ENCODE measurements at places on chromosomes 11 and 22.

- no peak for DNase-seq
Observed at GRCh38 chr22:23754980-23755636, 883 bp upstream of the VPREB3 start.

GRCh38 chr11:69705351-69705811, 1.6 kb upstream of the FGF19 start:
- DNase-seq = no peak

DNA sequence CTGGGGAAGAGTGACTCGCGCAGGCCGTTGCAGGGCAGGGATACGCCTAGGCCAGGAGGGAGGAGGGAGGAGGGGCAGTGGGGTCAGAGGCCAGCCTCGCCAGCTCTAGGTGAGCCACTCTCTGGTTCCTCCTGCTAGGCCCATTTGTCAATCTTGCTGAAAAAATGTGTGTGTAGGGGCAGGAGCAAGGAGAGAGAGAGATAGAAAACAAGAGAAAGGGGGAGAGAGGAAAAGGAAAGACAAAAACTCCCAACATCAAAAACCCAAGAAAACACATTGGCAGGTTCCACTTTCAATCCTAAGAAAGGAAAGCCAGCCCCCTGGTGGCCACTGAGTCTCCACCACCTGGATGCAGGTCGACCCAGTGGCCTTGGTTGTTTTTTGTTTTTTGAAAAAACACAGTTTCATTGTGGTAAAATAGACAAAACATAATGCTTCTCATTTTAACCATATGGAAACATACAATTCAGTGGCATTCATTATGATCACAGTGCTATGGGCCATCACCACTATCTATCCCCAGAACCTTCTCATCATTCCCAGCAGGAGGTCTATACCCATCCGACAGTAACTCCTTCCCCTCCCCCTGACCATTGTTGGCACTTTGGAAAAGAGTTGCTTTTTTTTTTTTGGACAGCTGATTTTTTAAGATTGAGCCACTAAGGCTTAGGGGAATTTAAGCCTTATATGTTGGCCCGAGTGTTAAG, 10.9 kb downstream of the OMP start:
- no peak for DNase-seq

DNA sequence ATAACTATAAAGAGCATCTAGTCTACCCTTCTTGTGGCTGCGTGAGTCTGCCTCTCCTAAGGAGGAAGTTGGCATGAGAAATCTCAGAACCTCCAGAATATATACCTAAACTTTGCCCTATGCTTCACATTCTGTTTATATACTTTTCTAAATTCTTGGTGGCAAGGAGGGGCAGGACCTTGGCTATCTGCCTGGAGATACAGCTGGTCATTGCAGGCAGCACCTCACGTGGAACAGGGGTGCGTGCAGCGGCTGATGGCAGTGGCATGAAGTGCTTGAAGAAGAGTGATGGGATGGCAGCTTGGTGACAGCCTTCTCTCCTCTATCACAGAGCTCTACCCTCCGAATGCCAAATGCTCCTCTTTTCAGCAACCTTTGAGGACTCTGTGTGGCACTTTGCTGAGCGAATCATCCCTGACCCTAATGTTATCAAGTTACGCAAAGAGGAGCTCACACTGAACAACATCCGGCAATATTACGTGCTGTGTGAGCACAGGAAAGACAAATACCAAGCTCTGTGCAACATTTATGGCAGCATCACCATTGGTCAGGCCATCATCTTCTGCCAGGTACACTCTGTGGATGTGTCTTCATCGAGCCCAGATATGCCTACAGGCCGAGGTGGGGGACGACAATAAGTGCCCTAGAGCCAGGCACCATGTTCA, 12.5 kb downstream of the DDX25 start:
- no peak for DNase-seq

DNA sequence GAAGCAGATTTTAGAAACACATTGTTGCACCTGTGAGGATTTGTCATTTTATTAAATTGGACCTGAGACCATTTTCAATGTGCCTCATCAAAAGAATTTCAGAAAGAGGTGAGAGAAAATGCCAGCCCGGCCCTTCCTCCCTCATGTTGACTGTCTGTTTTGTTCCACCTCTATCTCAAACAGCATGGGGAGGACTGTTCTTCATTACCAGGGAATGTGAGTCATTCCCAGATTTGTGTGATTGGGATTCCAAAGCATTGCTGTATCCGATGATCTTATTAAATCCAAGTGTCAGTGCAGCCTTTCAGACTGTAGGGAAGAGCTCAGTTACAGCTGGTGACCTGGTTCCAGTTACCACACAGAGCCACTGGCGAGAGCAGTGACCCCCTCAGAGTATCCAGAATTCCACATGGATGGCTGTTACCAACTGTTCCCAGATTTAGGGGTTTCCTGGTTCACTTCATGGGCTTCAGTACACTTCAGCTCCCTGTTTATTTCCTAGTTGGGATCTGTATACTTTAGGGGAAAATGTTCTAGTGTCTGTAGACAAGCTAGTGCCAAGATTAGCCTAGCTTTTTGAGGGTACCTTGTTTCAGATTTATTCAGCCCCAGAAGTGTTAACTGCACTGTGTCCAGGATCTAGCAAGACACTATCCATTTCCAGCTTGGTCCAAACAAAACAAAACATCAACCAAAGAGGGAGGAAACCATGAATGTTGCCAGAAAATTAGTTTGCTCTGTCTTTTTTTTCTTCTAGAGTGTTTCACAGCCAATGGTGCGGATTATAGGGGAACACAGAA, 20.9 kb downstream of the KREMEN1 start:
- DNase-seq = no peak

DNA sequence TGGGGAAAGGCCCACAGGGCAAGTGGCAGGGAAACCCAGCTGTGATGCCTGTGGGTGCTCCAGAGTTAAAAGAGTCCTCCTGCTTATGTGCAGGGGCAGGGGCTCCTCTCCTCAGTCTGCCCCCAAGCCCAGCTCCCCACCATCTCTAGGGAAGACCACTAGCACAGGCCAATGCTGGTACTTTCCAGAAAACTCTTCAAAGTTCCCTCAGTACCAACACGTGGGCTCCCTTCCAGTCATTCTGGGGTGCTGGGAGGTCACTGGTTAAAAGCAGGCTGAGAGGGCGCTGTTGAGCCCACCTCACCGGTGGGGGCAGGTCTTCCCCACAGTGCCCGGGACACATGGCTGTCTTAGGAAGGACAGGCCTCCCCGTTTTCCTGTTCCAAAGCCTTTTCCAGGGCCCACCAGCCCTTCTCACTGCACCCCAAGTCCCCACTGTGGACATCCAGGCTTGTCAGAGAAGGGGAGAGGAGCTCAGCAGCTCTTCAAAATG, 154.6 kb downstream of the TRIM29 start:
- DNase-seq = no peak

DNA sequence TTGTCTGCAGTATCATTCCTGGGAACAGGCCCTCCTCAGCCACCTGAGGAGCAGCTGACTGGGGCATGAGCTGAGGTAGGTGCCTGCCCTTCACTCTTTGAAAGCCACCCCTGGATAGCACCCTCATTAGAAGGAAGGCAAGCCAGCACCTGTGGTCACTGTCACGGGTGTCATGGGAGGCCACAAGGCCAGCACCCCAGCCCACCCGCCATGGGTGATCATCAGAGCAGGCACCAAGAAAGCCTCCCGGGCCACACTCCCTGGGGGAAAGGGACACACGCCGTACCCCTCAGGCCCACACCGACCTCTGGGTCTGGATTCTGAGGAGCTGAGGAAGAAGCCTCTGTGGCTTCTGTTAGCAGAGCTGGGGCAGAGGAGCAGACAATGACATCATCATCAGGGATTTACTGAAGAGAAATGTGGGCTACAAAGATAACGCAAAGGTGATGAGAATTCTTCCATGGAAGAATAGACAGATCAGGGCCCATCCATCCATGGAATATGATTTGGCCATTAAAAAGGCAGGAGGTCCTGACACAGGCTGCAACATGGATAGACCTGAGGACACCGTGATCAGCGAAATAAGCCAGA, 16.7 kb upstream of the NAP1L4 start:
- DNase-seq = no peak

DNA sequence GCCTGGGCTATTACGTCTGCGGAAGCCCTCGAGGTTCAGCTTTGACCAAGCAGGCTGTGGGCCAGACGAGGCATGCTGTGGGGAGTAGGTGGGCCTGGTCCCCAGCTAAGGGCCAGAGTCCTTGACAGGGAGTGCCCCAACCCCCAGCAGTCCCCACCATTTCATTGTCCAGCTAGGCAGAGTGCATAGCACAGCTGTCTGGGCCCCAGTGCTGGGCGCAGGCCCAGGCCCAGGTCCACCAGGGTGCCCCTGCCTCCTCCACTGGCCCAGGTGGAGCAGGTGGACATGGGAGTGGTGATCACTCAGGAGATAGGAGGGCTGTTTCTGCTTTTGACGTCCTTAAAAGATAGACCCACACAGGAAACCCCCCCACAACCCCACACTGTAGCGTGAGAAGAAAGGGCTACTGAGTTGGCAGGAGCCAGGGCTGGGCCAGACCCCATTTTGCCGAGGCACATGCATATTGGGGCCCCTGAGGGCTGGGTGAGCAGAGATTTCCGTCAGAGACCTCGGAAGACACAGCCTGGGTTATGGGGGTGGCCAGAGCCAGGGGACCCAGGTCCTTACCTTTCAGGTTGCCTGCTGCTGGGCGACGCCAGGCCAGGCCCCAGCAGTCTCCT, 11.7 kb upstream of the SUSD2 start:
- DNase-seq = no peak

- DNase-seq = peak; percentile 49
Observed at GRCh38 chr11:77151804-77152509, 23.9 kb downstream of the MYO7A start.

GRCh38 chr11:76793391-76794291, 10.5 kb downstream of the TSKU start:
- no peak for DNase-seq

DNA sequence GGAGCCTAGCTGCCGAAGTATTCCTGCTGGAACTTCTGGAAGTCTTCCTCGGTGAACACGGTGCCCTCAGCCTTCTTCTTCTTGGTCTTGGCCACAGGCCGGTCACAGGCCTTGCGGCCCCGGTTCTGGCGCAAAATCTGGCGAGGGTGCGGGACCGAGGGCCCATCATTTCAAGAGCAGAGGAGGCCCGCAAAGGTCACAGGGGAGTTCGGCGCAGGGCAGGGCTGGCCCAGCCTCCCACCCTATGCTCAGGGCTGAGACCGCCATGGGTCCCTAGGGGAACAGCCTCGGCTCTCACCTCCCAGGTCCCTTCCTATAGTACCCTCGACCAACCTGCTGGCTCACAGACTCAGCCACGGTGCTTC, 3.1 kb downstream of the RPS19BP1 start:
- DNase-seq = no peak

DNA sequence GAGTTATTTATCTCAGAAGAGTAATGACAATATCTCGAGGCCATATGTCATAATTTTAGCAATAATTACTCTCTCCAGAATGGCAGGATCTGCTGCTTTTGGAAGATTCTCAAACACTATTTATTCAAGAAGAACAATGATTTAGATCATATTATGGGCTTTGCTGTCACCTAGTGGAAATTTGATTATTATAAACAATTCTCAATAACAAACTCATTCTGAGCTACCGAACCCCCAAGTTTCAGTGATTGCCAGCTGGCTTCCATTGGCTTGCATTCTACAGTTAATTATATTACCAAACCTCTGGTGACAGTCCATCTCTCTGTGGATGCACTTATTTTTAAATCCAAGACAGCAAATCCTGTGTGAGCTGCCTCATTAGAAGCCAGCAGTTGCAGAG, 27.9 kb upstream of the SLC36A4 start:
- DNase-seq = no peak

DNA sequence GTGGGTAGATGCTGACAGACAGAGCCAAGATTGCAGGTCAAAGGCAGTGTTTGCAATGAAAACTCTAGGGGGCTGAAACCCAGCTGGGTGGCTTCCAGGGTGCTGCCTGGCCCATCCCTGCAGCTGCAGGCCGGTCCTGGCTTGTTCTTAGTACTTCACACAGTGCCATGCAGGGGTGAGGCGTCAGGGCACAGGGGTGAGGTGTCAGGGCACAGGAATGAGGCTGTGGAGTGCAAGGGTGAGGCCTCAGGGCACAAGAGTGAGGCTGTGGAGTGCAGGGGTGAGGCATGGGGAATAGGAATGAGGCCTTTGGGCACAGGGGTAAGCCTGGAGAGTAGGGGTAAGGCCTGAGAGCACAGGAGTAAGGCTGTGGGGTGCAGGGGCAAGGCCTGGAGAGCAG, 337.6 kb downstream of the TBC1D22A start:
- no peak for DNase-seq

DNA sequence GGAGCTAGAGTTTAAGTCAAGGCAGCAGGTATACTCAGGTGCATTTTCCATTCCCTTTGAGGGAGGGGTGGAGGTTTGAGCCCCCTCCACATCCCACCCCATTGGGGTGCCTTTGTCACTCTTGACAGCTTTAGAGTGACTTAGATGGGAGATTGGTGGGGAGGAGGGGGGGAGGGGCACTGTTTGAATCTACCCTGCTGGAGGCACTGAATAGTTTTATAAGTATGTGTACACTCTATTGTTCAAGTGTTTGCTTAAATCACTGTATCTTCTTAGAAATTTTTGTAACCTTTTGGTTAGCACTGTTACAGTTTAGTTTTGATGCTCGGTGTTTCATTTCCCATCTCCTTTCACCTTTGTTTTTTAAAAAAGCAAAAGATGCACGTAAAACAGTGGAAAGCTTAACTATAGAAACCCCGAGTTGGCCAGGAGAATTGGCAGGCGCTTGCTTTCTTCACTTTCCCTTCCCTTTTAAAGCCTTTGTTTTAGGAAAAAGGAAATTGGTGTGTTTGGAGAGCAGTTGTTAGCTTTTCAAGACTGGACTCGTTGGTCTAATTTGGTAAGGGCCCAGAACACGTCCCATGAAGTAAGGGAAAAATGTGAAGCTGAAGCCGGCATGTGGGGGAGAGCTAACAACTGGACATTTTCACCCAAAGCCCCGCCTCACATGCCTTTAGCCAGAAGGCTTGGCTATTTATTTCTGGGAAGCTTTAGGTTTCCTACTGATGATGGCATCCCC, 42.8 kb downstream of the TNRC6B start:
- no peak for DNase-seq

DNA sequence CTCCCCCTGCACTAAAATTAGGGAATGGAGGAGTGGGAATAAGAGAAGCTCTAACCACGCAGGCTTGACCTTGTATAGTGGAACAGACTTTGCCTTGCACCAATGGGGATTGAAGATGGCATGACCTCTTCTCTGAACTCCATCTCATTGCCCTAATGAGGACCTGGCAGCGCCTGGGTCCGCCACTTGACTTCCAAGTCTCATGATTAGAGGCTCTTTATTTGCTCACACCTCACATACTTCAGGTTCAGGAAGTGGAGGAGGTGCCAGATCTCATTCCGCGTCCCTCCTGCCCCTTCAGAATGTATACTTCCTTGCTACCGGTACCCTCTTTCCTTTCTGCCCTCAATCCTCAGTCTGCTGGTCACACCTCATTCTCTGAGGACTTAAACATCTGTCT, 106.0 kb upstream of the CD44 start:
- no peak for DNase-seq

DNA sequence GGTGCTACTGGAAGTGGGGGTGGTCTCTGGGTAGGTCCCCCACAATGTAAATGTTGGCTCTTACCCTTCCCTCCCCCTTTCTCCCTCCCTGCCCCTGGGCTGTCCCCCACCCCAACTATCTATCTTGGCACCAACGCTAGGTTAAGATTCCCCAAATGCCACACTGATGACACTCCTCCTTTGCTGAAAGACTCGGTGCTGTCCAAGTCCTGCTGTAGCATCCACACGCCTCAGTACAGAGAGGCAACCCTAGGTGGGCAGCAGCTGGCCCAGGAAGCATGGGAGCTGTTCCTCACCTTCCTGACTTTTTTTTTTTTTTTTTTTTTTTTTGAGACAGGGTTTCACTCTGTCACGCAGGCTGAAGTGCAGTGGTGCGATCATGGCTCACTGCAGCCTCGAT, 3.4 kb upstream of the KCTD17 start:
- DNase-seq = no peak

- no peak for DNase-seq
Observed at GRCh38 chr22:19559956-19560355, 35.7 kb upstream of the CLDN5 start.

Measured in activated CD8-positive, alpha-beta memory T cell treated with anti-CD3 and anti-CD28 coated beads for 48 hours (primary cell).